ENCODE measurements at places on chromosomes 6 and 20.

DNA sequence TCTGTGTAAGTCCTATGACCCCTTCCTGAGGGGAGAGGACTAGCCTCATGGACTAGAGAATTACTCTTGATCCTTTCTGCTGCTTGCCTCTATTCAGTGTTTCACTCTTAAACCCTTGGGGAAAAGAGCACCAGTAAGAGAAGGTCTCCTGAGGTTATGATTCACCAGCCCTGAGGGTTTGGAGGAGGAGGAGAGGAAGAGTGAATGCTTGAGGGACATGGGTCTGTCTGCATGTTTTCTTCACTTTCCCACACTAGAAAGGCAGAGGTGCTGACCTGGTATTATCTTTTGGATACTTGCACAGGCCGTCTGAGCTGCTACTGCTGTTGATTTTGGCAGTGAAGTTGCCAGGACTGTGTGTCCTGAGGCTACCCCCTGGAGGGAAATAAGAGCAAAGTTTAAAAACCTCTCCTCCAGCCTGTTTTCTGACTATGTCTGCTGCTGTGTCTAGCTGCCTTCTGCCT lies 78.3 kb downstream of the CD109 start:
- DNase-seq, result no peak
- no peaks in the 10 kb centered on the region for H3K27me3 ChIP-seq
- H3K27ac ChIP-seq, result no peak overlapping the region
- H3K4me1 ChIP-seq, result no peaks in the 10 kb centered on the region

GRCh38 chr6:7933794-7934193 lies 23.2 kb upstream of the TXNDC5 start:
- H3K27ac ChIP-seq, result peak overlapping the region; percentile 68
- peak; percentile 75 for DNase-seq
- H3K36me3 ChIP-seq, result no peaks in the 10 kb centered on the region

GRCh38 chr20:22866812-22867341 lies 168.2 kb upstream of the SSTR4 start:
- no peak for DNase-seq
- H3K4me1 ChIP-seq, result no peaks in the 10 kb centered on the region
- no peak overlapping the region for H3K27ac ChIP-seq
- H3K4me3 ChIP-seq, result no peak overlapping the region
- H3K36me3 ChIP-seq, result no peaks in the 10 kb centered on the region

- no peak overlapping the region for H3K4me3 ChIP-seq
- DNase-seq, result no peak
- no peaks in the 10 kb centered on the region for H3K27me3 ChIP-seq
Measured at GRCh38 chr6:133977983-133978895, 25.2 kb downstream of the TBPL1 start.

GRCh38 chr6:101286146-101286545 lies 107.4 kb upstream of the GRIK2 start:
- H3K27me3 ChIP-seq, result no peaks in the 10 kb centered on the region
- no peak overlapping the region for H3K4me3 ChIP-seq
- no peak for DNase-seq
- H3K4me1 ChIP-seq, result no peaks in the 10 kb centered on the region

DNA sequence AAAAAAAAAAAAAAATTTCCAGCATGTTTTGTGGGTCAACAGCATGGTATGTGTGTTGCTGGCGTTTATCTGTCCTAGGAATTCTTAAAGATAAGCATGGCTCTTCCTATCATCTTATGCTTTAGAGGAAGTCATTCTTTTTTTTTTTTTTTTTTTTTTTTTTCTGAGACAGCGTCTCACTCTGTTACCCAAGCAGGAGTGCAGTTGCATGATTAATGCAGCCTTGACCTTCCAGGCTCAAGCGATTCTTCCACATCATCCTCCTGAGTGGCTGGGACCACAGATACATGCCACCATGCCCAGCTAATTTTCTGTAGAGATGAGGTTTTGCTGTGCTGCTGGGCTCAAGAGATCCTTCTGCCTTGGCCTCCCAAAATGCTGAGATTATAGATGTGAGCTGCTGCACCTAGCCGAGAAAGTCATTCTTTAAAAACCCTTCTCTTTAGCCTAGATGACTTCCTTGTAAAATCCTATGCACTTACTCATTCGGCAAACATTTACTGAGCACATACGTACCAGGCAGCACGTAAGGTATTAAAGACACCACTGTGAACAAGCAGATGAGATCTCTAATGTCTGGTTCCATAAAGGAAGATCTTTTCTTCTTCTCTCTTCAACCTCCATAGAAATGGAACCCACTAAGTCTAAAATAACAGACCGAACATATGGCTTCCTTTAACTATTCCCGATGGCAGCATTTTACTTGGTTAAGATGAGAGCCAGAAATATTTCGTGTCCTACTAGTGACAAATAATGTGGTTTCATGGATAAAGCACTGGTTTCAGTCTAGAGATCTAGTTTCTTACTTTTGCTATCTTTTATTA lies 122.4 kb downstream of the RIN2 start:
- H3K4me3 ChIP-seq, result no peak overlapping the region
- no peaks in the 10 kb centered on the region for H3K27me3 ChIP-seq
- no peak overlapping the region for H3K27ac ChIP-seq
- H3K36me3 ChIP-seq, result no peaks in the 10 kb centered on the region

DNA sequence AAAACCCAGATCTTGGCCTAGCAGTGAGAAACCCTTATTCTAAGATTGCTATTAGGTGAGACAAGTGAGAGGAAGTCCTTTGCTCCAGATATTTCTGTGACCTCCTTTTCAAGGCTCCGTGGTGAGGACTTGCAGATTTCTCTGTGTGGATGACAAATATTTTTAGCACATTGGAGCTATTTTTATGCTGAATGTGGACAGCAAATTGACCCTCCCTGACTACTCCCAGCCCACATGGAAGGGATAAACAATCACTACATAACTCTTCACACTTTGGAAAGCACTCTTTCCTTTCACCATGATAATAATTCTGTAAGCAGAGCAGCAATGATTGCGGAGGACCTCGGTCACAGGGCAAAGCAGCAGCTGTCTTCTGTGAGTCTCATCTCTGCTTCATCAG lies 88.0 kb upstream of the ADGRF1 start:
- H3K4me1 ChIP-seq, result no peaks in the 10 kb centered on the region
- DNase-seq, result no peak
- no peaks in the 10 kb centered on the region for H3K36me3 ChIP-seq
- no peaks in the 10 kb centered on the region for H3K27me3 ChIP-seq
- no peak overlapping the region for H3K27ac ChIP-seq
- H3K4me3 ChIP-seq, result no peak overlapping the region

DNA sequence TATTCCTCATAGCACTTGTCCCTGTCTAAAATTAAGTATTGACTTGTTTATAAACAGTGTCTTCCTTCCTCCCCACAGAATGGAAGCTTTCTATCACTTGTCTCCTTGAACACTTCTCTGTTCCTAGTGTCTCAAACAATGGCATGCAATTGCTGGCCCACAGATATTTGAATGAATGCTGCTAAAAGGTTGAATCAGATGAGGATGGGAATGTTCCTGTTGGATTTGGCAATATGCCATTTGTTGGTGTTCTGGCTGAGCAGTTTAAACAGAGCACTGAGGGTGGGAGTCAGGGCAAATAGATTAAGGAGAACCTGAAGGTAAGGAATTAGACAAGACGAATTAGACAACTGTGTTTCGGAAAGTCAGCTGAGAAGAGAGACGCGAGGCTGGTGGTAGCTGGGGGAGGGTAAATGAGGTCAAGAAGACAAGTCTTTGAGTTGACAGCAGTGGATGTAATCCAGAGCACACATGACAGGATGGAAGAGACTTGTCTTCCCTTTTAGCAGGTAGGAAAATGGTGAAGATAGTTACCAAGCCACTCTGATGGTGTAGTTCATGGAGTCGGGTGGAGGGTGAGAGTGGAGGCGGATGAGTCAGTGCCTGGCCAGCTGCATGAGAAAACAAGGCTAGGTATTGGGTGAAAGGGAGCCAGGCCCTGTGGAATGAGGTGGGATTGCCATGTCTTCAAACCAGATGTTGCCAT lies 58.3 kb upstream of the GNRH2 start:
- H3K4me3 ChIP-seq, result no peak overlapping the region
- H3K36me3 ChIP-seq, result peaks cover 18% of the 10 kb centered on the region
- H3K27ac ChIP-seq, result no peak overlapping the region
- no peak for DNase-seq

DNA sequence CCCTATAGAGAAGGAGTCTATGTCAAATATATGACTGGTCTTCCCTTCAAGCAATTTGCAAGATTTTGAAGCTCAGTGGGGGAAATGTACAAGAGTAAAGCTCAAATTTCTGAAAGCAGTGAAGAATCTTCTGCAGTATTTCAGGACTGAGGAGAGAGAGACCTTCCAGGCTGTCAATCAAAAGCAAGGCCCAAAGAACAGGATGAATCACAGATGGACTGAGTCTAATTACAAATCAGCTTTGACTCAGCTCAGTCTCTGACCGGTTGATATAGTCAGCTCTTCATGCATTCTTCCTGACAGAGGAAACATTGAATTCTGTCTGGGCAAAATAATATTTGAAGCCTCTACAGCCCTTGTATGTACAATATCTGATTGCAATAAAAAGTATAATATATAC lies 7.7 kb upstream of the HTR1B start:
- H3K4me3 ChIP-seq, result no peak overlapping the region
- no peak overlapping the region for H3K27ac ChIP-seq
- no peaks in the 10 kb centered on the region for H3K36me3 ChIP-seq
- peaks cover 13% of the 10 kb centered on the region for H3K4me1 ChIP-seq

DNA sequence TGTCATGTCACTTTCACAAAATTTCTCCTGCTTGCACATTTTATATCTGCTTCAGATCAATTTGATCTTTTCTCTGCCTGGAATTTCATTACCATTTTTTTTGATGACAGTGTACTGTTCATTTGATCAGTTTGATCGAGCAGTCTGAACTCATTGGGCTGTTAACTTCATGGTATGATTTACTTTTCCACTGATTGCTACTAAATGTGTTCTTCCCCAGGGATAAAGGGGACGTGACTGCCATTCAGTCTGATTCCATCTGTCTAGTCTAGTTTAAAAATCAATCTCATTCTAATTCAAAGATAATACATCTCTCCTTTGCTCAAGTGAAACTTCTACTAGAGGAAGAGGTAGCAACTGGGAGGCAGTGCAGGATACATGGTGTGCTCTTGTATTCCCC lies 21.1 kb downstream of the LAMP5 start:
- no peak overlapping the region for H3K4me3 ChIP-seq
- H3K4me1 ChIP-seq, result no peaks in the 10 kb centered on the region
- no peaks in the 10 kb centered on the region for H3K36me3 ChIP-seq
- H3K27ac ChIP-seq, result no peak overlapping the region
- no peak for DNase-seq

DNA sequence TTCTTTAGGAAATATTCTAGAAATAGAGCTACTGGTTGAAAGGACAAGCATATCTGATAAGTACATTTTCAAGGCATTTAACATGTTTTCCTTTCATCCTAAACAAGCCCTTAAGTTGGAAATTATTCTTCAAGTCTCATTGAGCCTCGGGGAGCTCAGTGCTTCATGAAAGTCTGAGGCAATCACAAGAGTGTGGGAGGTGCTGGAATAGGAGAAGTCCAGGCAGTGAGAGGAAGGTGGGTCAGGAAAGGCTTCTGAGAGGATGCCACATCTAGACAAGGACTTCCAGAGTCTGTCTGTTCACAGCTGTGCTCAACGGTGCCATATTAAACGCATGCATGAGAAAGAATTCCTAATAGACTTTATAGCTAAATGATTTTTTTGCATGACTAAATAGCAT lies 69.8 kb downstream of the CD83 start:
- peaks cover 7% of the 10 kb centered on the region for H3K36me3 ChIP-seq
- DNase-seq, result no peak
- H3K27ac ChIP-seq, result no peak overlapping the region
- no peaks in the 10 kb centered on the region for H3K4me1 ChIP-seq

GRCh38 chr20:4061987-4062386 lies 46.6 kb upstream of the RNF24 start:
- no peaks in the 10 kb centered on the region for H3K4me1 ChIP-seq
- DNase-seq, result no peak
- no peak overlapping the region for H3K4me3 ChIP-seq
- no peak overlapping the region for H3K27ac ChIP-seq
- no peaks in the 10 kb centered on the region for H3K36me3 ChIP-seq

DNA sequence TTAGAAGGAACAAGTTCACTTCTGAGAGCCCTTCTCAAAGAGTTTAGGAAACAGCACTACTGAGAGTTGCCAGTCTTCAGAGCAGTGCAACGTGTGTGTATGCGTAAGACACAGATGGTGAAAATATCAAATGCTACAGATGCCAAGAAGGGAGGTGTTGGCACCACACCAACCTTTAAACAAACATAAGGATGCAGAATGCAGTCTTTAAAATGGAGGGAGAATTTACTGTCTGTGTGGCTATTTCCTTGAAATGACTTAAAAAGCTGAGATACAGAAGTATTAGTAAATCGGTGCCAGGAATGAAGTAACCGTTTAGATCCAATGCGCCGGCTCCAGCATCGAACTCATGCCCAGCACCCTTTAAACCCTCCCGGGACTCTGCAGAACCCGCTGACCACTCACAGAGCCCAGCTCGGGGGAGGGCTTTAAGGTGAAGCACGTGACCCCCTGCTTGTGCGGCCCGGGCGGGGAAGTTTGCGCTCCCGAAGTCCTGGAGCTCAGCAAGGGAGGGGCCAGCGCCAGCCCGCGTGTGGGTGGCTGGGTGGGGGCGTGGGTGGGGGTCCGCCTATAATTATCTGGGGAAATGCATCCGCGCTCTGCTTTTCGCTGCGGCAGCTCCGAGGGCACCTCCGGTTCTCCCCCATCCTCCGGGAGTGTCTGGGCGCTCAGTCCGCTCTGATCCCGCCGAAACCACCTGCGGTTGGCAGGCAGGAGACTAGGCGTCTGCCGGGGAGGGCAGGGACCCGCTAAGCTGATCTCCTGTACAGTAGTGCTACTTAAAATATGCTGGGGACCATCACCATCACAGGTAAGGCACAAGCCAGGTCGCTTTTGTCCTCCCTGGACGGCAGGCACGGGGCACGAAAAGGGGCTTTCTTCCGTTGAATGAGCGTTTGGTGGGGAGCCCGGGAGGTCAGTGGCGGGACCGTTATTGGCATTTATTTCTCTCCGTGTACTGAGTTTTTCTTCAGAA lies 66.0 kb downstream of the ZBTB2 start:
- DNase-seq, result peak; percentile 32
- H3K36me3 ChIP-seq, result no peaks in the 10 kb centered on the region
- no peaks in the 10 kb centered on the region for H3K27me3 ChIP-seq
- H3K4me3 ChIP-seq, result peak overlapping the region; percentile 27
- no peak overlapping the region for H3K27ac ChIP-seq
- H3K4me1 ChIP-seq, result peaks cover 20% of the 10 kb centered on the region

GRCh38 chr6:14921878-14922671 lies 323.8 kb upstream of the JARID2 start:
- no peaks in the 10 kb centered on the region for H3K36me3 ChIP-seq
- H3K4me1 ChIP-seq, result peaks cover 17% of the 10 kb centered on the region
- H3K27me3 ChIP-seq, result no peaks in the 10 kb centered on the region

DNA sequence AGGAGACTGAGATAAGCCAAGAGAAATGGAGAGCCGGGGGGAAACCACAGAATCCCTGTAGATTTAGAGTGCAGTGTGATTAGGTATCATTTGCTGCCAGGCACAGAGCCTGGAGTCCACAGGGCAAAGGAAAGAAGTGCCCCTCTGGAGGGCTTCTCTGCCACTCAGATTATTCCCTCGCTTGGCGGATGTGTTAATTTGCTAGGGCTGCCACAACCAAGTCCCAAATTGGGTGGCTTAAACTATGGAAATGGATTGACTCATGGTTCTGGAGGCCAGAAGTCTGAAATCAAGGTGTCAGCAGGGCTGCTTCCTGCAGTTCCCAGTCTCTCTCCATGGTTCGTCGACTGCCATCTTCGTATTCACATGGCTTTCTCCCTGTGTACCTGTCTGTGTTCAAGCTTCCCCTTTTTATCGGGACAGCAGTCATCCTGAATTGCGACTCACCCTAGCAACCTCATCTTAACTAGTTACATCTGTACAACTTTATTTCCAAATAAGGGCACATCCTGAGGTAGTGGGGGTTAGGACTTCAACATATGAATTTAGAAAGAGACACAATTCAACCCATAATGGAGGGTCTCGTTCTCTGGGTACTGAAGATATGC lies 122.2 kb downstream of the ANKRD60 start:
- no peak overlapping the region for H3K27ac ChIP-seq
- H3K4me1 ChIP-seq, result no peaks in the 10 kb centered on the region
- peaks cover 2% of the 10 kb centered on the region for H3K27me3 ChIP-seq
- H3K4me3 ChIP-seq, result no peak overlapping the region
- no peaks in the 10 kb centered on the region for H3K36me3 ChIP-seq

Data from B cell (primary cell).